Fibroblast of lung (primary cell): ENCODE measurements at places on chromosomes 16 and 17. TPM values are rescaled to one million over a fixed set of nuclear protein-coding genes. Genes with fewer than 3 reads are reported as not detected.

The CDR2L gene
- total RNA-seq: 6.7 and 12.2 TPM in 2 replicates

The ZNF287 gene
- 5.4 and 6.6 TPM in 2 replicates for total RNA-seq

The KCNG4 gene
- total RNA-seq: not detected in 2 replicates

The MPV17L gene
- total RNA-seq: 0.66 and 0.77 TPM in 2 replicates

The LRRC3C gene
- total RNA-seq: not detected in 2 replicates

The RAB26 gene
- total RNA-seq: 0.51 and 2.0 TPM in 2 replicates

The GJC1 gene
- 19.3 and 33.9 TPM in 2 replicates for total RNA-seq

The CCL5 gene
- total RNA-seq: not detected in 2 replicates

The SHISA9 gene
- not detected in 2 replicates for total RNA-seq

The MMP25 gene
- not detected in 2 replicates for total RNA-seq

The ZPBP2 gene
- total RNA-seq: not detected in 2 replicates

The LGALS9B gene
- total RNA-seq: not detected in 2 replicates

The TBX2 gene
- 98.1 and 148 TPM in 2 replicates for total RNA-seq

The MT1H gene
- total RNA-seq: not detected in 2 replicates

The KRT23 gene
- not detected in 2 replicates for total RNA-seq

The KRT31 gene
- total RNA-seq: not detected in 2 replicates

The FAM20A gene
- total RNA-seq: 14.9 and 16.2 TPM in 2 replicates

The MYL4 gene
- not detected in 2 replicates for total RNA-seq

The TBC1D3D gene
- 0.77 TPM in 1 of 2 replicates, not detected in the other for total RNA-seq

The DPEP3 gene
- total RNA-seq: not detected in 2 replicates

The PRCD gene
- total RNA-seq: 4.1 and 4.3 TPM in 2 replicates

The CLEC18A gene
- total RNA-seq: under 0.01 and 0.33 TPM in 2 replicates

The GCGR gene
- not detected in 2 replicates for total RNA-seq

The ITGAL gene
- not detected in 2 replicates for total RNA-seq

The KRTAP4-5 gene
- total RNA-seq: not detected in 2 replicates

The DBNDD1 gene
- total RNA-seq: 1.3 and 3.6 TPM in 2 replicates

The PCGF2 gene
- 2.3 and 4.0 TPM in 2 replicates for total RNA-seq

The CXCL16 gene
- total RNA-seq: 0.83 and 4.1 TPM in 2 replicates

The FSCN2 gene
- total RNA-seq: 1.5 and 2.0 TPM in 2 replicates

The MEAK7 gene
- 16.9 and 17.3 TPM in 2 replicates for total RNA-seq

The CLEC18C gene
- total RNA-seq: under 0.01 and 0.17 TPM in 2 replicates

The RDM1 gene
- under 0.01 and 0.83 TPM in 2 replicates for total RNA-seq

The CAPNS2 gene
- 0.51 and 0.66 TPM in 2 replicates for total RNA-seq

The TMEM114 gene
- total RNA-seq: not detected in 2 replicates

The CHST6 gene
- total RNA-seq: 0.17 and 0.26 TPM in 2 replicates

The ZNF668 gene
- 9.0 and 12.1 TPM in 2 replicates for total RNA-seq

The WSCD1 gene
- 0.51 and 0.83 TPM in 2 replicates for total RNA-seq

The HOXB3 gene
- total RNA-seq: 15.7 and 28.6 TPM in 2 replicates

The IL4R gene
- total RNA-seq: 21.1 and 23.6 TPM in 2 replicates

The ZFP1 gene
- 9.8 and 14.4 TPM in 2 replicates for total RNA-seq

The ATP2A1 gene
- total RNA-seq: 0.26 and 0.33 TPM in 2 replicates

The NRN1L gene
- 0.17 TPM in 1 of 2 replicates, not detected in the other for total RNA-seq

The SDR42E2 gene
- total RNA-seq: under 0.01 TPM in 1 of 2 replicates, not detected in the other

The FNDC8 gene
- total RNA-seq: not detected in 2 replicates
